ENCODE measurements at places on chromosomes 2 and 18.
A peak's percentile ranks its signal among the peaks of the same experiment; 100 is the strongest.

GRCh38 chr18:711657-712400, 601 bp downstream of the ENOSF1 start:
- peak; percentile 28 for DNase-seq

DNA sequence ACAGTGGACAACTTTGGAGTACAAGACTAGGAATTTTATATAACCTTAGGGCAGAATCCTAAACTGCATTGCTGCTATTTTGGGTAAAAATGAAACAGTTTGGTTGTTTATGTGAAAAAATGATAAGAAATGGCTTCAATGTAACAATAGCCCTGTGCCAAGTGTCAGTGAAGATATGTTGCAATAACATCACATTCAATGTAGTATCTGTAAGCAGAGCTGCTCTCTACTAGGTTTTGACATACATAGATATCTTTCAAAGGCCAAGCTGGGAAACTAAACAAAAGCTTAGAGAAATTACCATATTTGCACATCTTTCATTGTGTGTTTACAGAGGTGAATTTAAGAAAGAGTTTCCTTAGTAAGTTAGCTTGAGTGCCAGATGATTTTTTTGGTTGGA, 135.0 kb upstream of the DOK6 start:
- no peak for DNase-seq

GRCh38 chr2:190344276-190344827, 963 bp downstream of the INPP1 start:
- DNase-seq, result no peak

DNA sequence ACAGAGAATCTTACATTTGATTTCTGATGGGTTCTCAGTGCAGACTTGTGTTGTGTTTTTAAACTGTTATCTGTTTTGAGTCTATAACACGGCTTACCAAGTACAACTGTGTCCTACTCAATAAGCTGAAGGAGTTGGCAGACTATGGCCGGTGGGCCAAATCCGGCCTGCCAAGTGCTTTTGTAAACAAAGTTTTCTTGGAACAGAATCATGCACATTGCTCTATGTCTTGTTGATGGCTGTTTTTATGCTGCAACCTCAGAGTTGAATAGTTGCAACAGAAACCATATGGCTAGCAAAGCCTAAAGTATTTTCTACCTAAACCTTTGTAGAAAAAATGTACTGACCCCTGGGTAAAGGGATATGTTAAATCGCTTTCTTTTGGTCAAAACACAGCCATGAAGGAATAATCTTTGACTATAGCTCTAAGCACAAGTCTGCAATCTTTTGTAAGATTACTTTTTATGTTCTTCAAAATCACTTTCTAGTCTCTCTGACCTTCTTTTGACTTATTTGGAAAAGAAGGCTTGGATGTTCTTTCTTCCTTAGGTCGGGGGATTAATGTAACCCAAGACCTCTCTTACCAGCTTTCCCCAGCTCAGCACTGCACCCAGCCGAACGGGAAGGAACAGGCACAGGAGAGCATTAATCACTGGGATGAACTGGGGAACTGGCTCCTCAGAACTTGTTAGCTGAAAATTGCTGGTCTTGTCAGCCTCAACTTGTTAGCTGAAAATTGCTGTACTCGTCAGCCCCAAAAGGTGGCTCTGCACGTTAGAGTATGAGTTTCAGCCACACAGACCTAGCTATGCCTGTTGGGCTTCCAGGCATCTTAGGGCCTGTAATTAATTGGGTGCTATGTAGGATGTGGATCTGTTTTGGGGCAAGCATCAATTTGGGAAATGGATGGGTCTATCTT, 75.4 kb downstream of the CD8B2 start:
- no peak for DNase-seq
